Lower leg skin (tissue), 4 donors: ENCODE measurements at places on chromosomes 7 and 10. TPM values are rescaled to one million over a fixed set of nuclear protein-coding genes. Genes with fewer than 3 reads are reported as not detected.

DNA sequence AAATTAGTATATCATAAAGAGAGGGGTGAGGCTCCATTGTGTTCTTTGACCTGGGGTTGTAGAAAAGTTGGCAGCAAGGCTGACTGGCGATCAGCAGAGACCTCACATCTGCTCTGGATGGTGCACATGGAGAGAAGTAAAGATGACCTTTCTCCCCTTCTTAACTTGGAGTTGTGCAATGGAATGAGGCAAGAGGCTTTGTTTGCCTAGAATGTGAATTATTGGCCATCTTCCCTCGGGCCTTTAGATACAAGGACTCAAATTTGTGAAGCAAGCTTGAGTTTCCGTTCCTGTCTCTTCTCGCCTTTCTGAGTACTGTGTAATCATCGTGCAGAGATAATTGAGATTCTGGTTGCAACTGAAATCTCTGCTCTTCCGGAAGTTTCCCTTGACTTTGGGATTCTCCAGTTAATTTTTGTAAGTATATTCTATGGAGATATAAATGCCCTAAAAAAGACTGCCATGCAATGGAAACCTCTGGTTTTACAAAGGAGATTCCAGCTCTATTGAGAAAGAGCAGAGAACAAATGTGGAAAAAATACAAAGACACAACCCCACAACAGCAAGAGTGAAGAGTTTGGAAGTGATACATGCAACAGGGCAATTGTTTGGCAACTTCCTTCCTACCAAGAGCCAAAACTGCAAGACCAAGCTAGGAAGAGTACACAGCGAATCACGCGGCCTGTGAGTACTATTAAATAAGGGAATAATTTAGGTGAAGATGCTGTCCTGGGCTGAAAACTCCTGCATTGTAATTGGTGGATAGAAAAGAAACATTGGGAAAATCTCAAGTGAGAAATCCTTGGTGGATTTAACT is 542.3 kb upstream of the NRP1 start:
- DNase-seq: no peak

DNA sequence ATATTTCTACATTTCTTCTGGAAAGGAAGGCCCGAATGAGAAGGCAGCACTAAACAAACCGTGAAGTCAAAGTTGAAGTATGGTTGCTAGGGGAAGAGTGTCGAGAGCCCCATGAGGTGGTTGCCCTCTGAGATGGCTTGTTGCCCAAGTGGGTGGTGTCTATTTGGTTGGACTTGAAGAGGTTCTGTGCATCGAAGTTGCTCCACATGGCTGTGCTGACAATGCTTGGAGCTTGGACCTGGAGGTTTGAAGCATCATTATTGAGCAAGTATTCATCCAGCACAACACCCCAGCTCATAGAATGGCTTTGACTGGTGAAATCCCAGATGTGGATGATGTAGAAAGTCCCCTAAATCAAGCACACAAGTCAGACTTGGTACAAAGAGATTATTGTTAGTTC is 165.2 kb upstream of the CDCA7L start:
- no peak for DNase-seq

DNA sequence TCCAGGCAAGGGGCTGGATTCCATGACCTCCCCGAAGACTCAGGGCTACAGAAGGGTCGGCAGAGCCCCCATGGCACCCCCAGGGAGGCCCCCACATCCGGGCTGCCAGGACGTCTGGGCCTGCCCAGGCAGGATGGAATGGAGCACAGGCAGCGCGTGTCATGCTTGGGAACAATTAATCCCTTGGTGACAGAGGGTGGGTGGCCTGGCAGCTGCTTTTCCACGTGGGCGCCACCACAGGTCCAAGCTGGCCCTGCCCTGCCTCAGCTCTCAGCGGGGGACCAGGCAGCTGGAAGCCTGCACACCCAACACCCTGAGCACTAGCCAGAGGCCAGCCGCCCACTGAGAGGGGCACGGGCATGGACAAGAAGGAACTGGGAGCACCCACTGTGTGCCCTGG is 11.4 kb downstream of the ELN start:
- DNase-seq: no peak

DNA sequence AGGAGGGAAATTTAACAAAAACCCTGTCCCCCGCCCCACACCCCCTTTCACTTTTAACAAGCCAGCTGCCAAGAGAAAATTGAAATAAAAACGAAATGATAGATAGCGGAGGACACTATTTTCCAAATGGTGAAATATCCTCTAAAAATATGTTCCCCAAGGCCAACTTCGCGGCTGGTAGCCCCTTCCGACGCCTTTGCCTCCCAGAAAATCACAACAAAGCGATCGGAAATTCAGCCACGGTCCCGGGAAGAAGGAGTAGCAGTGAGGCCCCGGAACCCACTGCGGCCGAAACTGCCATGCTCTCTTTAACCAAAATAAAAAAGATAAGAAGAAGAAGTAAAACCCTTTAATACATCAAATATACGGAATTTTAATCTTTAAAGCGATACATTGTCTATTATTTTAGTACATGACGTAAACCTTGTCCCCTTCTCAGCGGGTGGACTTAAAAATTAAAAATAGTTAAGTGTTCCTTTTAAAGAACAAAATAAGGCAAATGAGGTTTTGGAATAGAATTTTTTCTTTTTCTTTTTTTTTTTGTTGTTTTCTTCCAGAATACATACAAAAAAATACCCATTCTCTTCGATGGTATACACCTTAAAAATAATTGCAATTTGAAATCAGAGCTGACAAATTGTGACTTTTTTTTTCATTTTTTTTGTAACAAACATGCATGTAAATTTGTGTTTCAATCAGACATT is 3.9 kb downstream of the ZNF503 start:
- DNase-seq: no peak

- no peak for DNase-seq
Observed at GRCh38 chr7:36734731-36735130, 10.4 kb upstream of the AOAH start.

- DNase-seq: no peak
Observed at GRCh38 chr7:2109251-2109872, 123.4 kb downstream of the MAD1L1 start.

GRCh38 chr10:1851762-1852161 is 114.4 kb upstream of the ADARB2 start:
- no peak for DNase-seq

DNA sequence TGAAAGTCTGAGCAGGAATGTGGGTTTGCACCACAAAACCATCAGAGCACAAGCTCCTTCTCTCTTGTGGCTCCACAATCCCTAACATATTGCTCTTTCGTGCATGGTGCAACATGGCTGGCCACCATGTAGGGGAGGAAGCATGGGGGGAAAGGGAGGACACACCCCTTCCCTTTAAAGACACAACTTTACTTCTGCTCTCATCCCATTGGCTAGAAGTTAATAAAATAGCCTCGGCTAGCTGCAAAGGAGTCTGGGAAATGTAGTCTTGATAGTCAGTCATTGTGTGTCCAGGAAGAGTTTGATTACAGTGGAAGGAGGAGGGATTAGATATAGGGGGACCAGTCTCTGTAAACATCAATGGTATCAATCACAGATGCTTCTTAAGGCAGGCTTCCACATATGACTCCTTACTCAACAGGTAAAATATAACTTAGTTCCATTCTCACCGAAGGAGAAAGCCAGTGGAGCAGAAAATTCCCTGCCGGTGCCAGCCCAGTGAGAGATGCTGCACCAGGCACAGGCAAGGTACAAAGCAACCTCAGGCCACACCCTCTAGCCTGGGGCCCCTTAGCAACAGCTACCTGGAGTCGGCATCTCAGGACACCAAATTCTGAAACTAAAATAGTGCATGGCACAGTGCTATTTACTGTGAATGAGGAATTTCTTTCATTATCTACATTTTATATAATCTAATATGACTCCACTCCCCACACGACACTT is 124.7 kb upstream of the CTBP2 start:
- DNase-seq: no peak

DNA sequence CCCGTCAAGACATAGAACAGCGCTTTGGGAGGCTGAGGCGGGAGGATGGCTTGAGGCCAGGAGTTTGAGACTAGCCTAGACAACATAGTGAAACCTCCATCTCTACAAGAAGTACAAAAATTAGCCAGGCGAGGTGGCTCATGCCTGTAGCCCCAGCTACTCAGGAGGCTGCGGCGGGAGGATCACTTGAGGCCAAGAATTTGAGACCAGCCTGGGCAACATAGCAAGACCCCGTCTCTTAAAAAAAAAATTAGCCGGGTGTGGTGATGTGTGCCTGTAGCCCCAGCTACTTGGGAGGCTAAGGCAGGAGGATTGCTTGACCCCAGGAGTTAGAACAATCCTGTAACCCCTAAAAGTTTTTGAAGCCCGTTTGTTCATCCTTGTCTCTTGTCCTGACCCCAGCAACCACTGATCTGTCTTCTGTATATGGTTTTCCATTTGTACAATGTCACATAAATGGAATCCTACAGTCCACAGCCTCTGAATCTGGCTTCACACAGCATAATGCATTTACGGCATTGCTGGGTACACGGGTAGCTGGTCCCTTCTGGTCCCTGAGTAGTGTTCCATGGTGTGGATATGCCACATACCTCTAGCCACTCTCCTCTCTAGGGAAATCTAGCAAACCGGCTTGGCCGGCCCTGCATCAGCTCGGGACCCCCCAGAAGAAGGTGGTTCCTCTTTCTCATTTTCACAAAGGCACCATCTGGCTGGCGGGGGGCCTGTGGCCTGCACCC is 8.4 kb downstream of the GTF2IRD1 start:
- no peak for DNase-seq

- DNase-seq: peak; percentile 85
Observed at GRCh38 chr7:140196361-140197217, 19.8 kb upstream of the KDM7A start.

- DNase-seq: peak; percentile 20
Observed at GRCh38 chr7:106774768-106775551, 90.1 kb upstream of the PIK3CG start.

DNA sequence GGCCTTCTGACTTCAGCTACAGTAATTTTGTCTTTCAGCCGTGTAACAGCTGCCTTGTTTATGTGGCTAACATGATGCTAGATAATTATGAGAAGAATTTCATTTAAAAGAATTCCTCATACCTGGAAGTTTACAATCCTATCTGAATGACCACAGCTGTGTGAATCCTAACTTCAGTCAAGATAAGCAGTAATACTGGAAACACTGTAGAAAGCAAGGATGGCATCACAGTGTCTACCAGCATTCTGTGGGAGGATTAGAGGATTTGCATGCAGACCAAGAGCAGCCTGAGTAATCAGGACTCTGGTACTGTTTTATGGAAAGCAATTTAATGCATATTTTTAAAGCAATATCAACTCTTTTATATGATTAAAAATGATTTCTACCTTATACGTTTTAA is 282.4 kb downstream of the EXOC4 start:
- DNase-seq: no peak

GRCh38 chr10:73969224-73969841 is 28.6 kb upstream of the VCL start:
- peak; percentile 57 for DNase-seq

GRCh38 chr7:6359021-6359420 is 86.6 kb upstream of the CYTH3 start:
- no peak for DNase-seq

GPC2 gene
- 7.3 TPM for total RNA-seq

FBXL13 gene
- total RNA-seq: not detected

ABCA13 gene
- total RNA-seq: 1.7 TPM

FAM25A gene
- 755 TPM for total RNA-seq

MRPS24 gene
- total RNA-seq: 95.6 TPM

MYL10 gene
- total RNA-seq: not detected
